Esophagus squamous epithelium (tissue), 5 donors: ENCODE measurements at places on chromosomes 6 and 20. TPM values are rescaled to one million over a fixed set of nuclear protein-coding genes. Genes with fewer than 3 reads are reported as not detected.

KCNK16 gene
- not detected for total RNA-seq

HLA-G gene
- total RNA-seq: 0.27 TPM

ADTRP gene
- total RNA-seq: 0.76 TPM

TNXB gene
- total RNA-seq: 10.5 TPM

ENPP3 gene
- 2.3 TPM for total RNA-seq

COL10A1 gene
- total RNA-seq: not detected

PKIG gene
- 11.0 TPM for total RNA-seq

NHSL1 gene
- 26.5 TPM for total RNA-seq

C20orf204 gene
- 0.57 TPM for total RNA-seq

CCM2L gene
- 4.8 TPM for total RNA-seq

ENPP5 gene
- 1.4 TPM for total RNA-seq

XKR7 gene
- not detected for total RNA-seq

NMBR gene
- not detected for total RNA-seq

TRAPPC3L gene
- not detected for total RNA-seq

PSORS1C2 gene
- total RNA-seq: not detected

PIM1 gene
- total RNA-seq: 57.3 TPM

RAB32 gene
- total RNA-seq: 4.2 TPM

AARS2 gene
- total RNA-seq: 21.9 TPM

ZC2HC1B gene
- not detected for total RNA-seq

FHL5 gene
- total RNA-seq: 0.83 TPM

AVP gene
- not detected for total RNA-seq

IMPG1 gene
- not detected for total RNA-seq

CBLN4 gene
- not detected for total RNA-seq

TPD52L1 gene
- total RNA-seq: 224 TPM

VNN1 gene
- total RNA-seq: 2.8 TPM

SPDEF gene
- not detected for total RNA-seq

ERVFRD-1 gene
- total RNA-seq: 0.76 TPM

BPI gene
- not detected for total RNA-seq

NKAIN2 gene
- not detected for total RNA-seq

LRRC73 gene
- 0.38 TPM for total RNA-seq

COQ3 gene
- 5.7 TPM for total RNA-seq

TNF gene
- total RNA-seq: 0.95 TPM
